ENCODE measurements at places on chromosomes 7 and 10.
A peak's percentile ranks its signal among the peaks of the same experiment; 100 is the strongest.

DNA sequence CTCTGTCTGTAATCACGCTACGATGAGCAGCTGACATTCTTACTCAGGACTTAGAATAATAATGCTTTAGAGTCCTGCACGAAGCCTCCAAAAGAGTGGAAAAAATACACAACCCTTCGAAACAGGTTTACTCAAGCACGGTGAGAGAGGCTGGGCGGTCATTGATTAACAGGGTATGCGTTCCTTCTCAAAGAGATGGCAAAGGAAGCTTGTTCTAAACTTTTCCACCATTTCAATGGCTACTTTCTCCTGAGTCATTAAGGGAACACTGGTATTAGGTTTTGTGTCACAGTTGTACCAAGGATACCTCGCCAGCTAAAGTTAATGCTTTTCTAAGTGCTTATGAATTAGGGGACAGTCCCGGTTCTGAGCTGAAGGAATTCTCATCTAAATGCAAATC, 141.9 kb upstream of the RHEB start:
- no peak for DNase-seq

- DNase-seq: no peak
Observed at GRCh38 chr10:19817231-19817933, 1.1 kb downstream of the PLXDC2 start.

DNA sequence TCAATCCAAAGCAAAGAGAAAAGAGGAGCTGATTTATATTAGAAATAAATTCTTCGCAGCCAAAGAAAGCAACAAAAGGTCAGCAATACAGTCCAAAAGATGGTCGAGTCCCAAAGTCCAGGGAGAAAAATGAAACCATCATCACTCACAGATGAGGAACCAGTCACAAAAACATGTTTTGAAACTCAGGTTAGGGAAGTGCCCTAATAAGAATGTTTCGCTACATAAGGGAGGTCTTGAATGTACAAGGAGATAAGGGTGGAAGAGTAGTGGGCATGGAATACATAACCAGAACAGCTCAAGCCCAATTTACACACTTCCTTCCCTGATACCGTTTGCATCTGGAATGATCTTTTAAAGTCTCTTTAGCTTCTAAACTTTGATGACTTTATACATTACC, 53.6 kb downstream of the VPS41 start:
- no peak for DNase-seq

- DNase-seq: peak; percentile 37
Observed at GRCh38 chr10:49115015-49115795, at the start of gene VSTM4. Gene VSTM4 (minus strand): TSS chr10:49115522. CDS start chr10:49115485, 37 bp downstream.

GRCh38 chr10:43344051-43344450, 27.4 kb upstream of the FXYD4 start:
- no peak for DNase-seq

DNA sequence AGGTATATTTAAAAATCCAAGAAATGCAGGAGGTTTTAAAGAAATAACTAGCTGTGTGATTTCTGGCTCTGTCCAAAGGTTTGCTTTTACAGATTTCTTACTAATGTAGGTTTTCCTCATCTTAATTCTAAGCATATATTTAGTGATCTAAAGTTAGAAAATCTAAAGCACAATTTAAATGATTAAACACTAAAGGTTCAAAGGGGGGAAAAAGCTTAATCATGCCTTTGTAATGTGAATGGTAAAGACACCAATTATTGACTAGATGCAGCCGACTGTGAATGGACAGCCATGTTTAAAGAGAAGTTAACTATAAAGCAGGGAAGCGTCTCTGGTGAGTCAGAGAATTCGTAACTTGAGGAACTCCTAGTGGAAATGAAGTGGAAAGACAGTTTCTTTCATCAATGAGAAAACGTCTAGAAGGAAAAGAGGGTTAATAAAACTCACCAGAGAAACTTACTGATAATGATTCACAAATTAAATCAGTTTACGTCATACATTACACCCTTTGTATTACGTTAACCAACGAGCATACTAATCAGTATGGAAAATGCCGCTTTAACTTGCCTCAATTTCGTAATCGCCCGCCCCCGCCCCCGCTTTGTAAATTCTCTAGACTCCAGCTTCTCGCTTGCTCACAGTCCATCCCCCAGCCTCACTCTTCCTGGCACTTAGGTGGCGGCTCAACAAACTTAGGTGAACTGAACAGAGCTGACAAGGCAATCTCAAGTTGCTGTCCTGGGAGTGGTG, 1.1 kb upstream of the HBP1 start:
- no peak for DNase-seq

GRCh38 chr10:33746836-33747268, 412.4 kb upstream of the NRP1 start:
- no peak for DNase-seq

- DNase-seq: peak; percentile 32
Observed at GRCh38 chr7:95840953-95841950, 68.9 kb downstream of the DYNC1I1 start.

- no peak for DNase-seq
Observed at GRCh38 chr10:102150970-102151773, 1.0 kb upstream of the NOLC1 start.

DNA sequence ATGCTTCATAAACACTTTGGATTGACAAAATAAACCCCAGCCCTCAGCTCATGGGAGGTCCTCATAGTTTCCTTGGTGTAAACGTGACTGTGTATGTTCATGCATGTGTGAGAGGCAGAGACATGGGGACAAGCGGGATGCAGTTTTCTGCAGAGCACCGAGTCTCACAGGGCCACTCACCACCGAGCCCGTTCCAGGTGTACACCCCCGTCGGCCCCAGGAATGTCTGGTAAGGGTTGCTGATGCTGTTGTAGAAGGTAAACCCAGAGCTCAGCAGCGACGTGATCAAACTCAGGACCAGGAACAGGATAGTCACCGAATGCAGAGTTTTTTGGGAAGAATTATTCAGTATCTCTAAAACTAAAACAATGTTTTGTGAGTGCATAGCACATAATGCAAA, 9.2 kb downstream of the CLRN3 start:
- DNase-seq: no peak

DNA sequence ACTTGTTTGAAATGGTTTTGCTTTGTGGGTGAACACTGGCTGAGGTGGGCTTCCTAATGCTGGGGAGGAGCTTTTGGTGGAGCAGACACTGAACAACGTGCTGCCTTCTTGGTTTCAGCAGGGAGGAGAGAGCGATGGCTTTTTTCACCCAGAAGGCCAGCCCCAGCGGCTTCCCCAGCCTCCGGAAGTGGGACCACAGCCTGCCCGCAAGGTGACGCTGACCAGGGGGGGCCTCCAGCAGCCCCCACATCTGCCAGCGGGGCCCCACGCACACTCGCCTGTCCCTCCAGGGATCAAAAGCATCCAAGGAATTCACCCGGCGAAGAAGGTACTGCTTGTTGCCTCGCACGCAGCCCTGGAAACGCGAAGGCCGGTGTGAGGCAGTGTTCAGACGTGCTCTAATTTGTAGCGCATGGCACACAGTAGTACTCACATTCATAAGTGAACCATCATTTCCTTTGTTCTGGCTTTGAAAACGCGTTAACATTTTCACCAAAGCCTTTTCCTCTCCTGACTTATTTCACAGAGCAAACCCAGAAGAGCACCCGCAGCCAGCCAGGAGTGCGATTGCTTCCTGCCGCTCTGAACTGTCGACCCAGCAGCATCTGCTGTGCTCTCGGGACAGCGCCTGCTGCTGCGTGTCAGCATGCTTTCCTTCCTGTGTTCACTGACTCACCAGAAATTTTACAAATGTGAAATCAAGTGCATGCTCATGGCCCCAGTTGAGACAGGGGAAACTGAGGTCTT, 48.4 kb downstream of the SHH start:
- peak; percentile 52 for DNase-seq

- DNase-seq: no peak
Observed at GRCh38 chr7:77839919-77840318, 41.3 kb downstream of the PHTF2 start.

Data from GM19239 (cell line).